Neural progenitor cell (in vitro differentiated cells): ENCODE measurements at places on chromosomes 4 and X.
A peak's percentile ranks its signal among the peaks of the same experiment; 100 is the strongest.

DNA sequence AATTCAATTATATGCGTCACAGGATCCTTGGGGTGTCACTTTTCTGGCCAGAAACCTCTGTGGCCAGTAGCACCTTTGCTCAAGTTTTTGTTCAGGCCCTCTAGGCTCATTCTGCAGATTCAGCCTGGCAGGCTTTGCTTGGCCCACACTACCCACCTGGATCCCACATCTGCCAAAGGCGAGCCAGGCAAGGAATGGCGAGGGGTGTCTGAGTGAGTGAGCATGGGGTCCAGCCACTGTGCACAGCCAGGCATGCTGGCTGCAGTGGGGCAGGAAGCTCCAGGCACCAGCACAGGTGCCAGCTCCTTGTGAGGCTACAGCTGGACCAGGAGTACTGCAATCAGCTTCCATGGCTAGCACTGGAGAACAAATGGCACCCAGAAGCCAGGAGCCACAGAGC is 914.9 kb downstream of the FSTL5 start:
- no peak for DNase-seq

- DNase-seq = no peak
Observed at GRCh38 chrX:70479247-70479921, 34.7 kb downstream of the DLG3 start.

GRCh38 chr4:1542516-1543320 is 136.5 kb upstream of the NKX1-1 start:
- no peak for DNase-seq

- DNase-seq = no peak
Observed at GRCh38 chr4:6349896-6350603, 80.4 kb downstream of the WFS1 start.

GRCh38 chr4:165454426-165454825 is 75.6 kb downstream of the CPE start:
- DNase-seq = no peak

GRCh38 chr4:24642981-24643547 is 58.7 kb upstream of the DHX15 start:
- DNase-seq = no peak

GRCh38 chr4:6914448-6914847 is 4.8 kb downstream of the TBC1D14 start:
- no peak for DNase-seq

GRCh38 chr4:158914218-158914617 is 145.4 kb downstream of the FNIP2 start:
- DNase-seq = no peak

- no peak for DNase-seq
Observed at GRCh38 chr4:126265888-126266287, 951.1 kb downstream of the FAT4 start.

GRCh38 chr4:2788101-2788500 is 4.8 kb upstream of the SH3BP2 start:
- no peak for DNase-seq

GRCh38 chr4:42891644-42892043 is 869 bp upstream of the GRXCR1 start:
- no peak for DNase-seq

- DNase-seq = peak; percentile 52
Observed at GRCh38 chrX:115373308-115373707, 83.8 kb downstream of the LUZP4 start.

GRCh38 chr4:905485-906338 is 26.4 kb downstream of the GAK start:
- DNase-seq = no peak

DNA sequence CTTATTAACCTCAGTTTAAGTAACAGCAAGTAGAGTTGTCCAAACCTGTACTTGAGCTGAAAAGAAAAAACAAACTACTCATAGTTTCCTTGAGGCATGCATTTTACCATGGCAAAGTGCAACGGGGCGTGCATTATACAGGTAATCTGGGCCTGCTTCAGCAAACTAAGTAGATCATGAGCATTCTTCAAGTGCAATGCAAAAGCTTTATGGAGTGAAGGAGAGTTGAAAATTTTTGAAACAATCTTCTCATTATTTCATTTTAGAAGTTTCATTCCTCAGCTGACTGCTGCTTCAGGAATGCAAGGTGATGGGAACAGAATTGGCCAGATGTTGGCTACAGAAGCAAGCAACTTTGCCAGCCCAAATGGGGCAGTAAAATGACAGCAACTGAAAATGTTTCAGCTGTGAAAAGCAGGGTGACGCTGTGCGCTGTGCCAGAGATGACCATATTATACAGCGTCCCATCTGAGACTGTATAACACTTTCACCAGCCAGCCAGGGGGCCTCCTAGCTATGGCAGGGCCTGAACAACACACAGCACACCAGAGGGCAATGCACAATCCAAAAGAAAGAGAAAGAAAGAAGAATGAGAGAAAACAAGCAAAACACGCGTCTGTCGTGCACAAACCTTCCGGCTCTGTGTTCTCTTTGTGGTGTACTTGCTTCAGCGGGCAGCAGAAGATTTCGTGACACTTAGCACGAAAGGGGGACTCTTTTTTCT is 145.5 kb upstream of the FGF13 start:
- DNase-seq = no peak

DNA sequence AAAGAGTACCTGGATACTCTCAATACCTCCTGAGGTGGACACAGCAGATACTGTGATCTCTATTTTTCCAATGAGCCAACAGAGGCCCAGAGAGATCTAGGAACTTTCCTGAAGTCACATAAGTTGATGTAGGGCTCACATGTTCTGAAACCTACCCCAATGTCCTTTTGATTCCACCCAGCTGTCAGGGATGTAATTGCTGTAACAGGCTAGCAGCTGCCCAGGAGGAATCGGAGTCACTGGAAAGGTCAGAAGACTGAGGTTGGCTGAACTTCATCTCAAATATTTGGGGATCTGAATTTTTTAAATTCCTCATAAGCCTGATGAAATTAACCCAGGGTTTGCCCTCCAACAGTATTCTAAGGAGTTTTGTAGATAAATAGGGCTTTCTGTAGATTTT is 52.5 kb upstream of the PROM1 start:
- DNase-seq = no peak

GRCh38 chrX:123648028-123648810 is 84.6 kb downstream of the THOC2 start:
- DNase-seq = peak; percentile 71

- no peak for DNase-seq
Observed at GRCh38 chr4:162938738-162939485, 227.8 kb downstream of the NAF1 start.

DNA sequence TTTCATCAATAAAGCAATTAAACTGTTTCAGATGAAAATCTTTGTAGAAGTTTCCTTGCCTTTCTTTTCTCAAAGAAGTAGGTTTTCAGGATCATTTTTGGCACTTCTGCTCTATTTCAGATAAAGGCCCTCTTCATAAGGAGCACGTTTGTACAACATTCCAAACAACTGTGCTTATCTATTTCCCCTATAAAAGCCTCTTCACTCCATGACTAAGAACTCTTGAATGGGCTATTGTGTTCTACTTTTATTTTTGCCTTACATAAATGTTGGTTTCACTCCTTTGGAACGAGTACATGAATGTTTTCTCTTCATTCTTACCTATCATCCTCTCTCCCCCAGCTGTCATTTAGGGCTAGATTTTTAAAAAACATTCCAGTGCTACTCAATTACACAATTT is 288.0 kb upstream of the PPP1R2C start:
- DNase-seq = no peak

DNA sequence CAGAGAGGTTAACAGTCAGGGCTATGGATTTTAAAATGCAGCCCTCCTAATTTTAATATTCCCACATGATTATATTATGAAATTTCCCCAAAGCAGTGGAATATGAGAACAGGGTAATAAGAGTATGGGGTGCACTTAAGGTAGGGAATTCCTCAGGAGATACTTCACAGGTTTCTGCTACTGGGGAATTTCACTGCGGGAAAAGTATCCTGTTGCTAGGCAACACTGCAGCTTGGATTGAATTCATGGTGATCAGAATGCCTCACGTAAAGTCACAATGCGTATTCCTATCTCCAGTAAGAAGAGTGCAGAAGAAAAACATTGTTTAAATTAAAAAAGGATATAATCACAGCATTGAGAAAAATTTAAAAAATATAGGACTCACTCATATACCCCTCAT is 398.1 kb upstream of the RPS6KA3 start:
- peak; percentile 55 for DNase-seq

GRCh38 chrX:109270580-109271484 is 211.1 kb downstream of the GUCY2F start:
- DNase-seq = no peak

DNA sequence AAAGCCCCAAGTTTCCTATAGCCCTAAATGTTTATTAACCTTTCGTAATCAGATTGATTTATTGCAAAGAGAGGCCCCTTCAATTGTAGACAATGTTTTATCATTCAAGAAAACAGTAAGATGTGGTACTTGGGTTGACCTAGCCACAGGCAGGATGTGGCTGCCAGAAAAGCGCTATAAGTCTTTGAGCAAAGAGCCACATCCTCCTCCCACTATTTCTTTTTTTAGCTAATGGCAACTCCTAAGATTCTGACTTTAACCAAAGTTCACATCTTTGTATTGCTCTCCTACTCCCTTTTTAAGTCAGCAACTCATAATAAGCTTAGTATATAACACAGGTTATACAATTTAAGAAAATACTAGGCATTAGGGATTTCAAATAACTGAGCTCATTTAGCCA is 70.7 kb upstream of the PPP3CA start:
- no peak for DNase-seq

GRCh38 chrX:9403374-9403773 is 61.5 kb upstream of the TBL1X start:
- no peak for DNase-seq

- DNase-seq = no peak
Observed at GRCh38 chr4:100631281-100631968, 113.6 kb upstream of the EMCN start.

GRCh38 chr4:158667651-158668198 is 4.0 kb downstream of the C4orf46 start:
- no peak for DNase-seq

DNA sequence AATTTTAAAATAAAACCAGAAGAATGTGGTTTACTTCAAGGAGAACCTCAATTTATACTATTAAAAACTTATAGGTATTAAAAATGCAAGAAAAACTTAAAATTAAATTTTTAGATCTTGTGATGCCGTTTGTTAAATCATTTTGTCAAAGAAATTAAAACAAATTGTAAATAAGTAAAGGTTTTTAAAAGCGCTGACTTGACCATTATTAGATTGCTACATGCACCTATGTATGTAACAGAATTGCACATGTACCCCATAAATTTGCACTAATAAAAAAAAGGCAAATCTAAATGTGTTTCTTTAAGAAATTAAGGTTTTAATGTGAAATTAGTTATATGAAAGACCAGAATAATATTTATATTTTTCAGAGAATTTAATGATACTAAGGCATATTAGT is 156.1 kb downstream of the LARP7 start:
- DNase-seq = no peak

DNA sequence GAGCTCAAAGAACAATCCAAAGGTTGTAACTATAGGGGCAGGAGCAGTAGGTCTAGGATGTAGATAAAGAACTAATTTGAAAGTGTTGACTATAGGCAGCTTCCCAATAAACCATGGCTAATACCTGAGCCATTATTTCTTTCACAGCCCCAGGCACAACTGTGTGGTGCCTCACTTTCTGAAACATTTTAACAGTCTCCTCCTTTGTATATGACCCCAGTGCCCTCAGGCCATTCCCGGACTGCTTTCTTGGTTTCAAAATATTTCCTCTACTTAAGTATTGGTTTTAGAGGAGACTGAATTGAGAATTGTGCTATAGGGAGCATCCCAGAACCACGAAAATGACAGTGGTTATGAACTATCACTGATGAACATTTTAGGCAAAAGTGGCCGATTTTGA is 728.7 kb downstream of the IL1RAPL1 start:
- DNase-seq = no peak
